Gastroesophageal sphincter (tissue), 4 donors: ENCODE measurements at places on chromosomes 11 and 22. TPM values are rescaled to one million over a fixed set of nuclear protein-coding genes. Genes with fewer than 3 reads are reported as not detected.

C11orf42 gene
- not detected for total RNA-seq

DDT gene
- 136 TPM for total RNA-seq

INS gene
- not detected for total RNA-seq

CDC42BPG gene
- total RNA-seq = 0.08 TPM

CENPM gene
- not detected for total RNA-seq

MB gene
- not detected for total RNA-seq

GRM5 gene
- not detected for total RNA-seq

SEPTIN3 gene
- 0.13 TPM for total RNA-seq

NLRP6 gene
- total RNA-seq = not detected

DNAJB7 gene
- not detected for total RNA-seq

TRIM21 gene
- total RNA-seq = 16.9 TPM

GNG3 gene
- not detected for total RNA-seq

EIF3M gene
- 302 TPM for total RNA-seq

CYP2D6 gene
- 0.40 TPM for total RNA-seq

SLC17A6 gene
- total RNA-seq = not detected

ANO3 gene
- total RNA-seq = 0.27 TPM

ISX gene
- not detected for total RNA-seq

TMEM45B gene
- total RNA-seq = 0.47 TPM

SEZ6L gene
- 0.12 TPM for total RNA-seq

TTLL1 gene
- 3.9 TPM for total RNA-seq

B4GALNT4 gene
- 3.2 TPM for total RNA-seq

OR8D1 gene
- not detected for total RNA-seq

PGR gene
- 10.3 TPM for total RNA-seq

OR8G5 gene
- not detected for total RNA-seq

SAA1 gene
- total RNA-seq = 3.6 TPM

PNPLA3 gene
- total RNA-seq = not detected

HTR3B gene
- not detected for total RNA-seq

SERGEF gene
- 42.5 TPM for total RNA-seq

MYO7A gene
- 4.0 TPM for total RNA-seq

RDX gene
- 97.7 TPM for total RNA-seq

NLRP14 gene
- not detected for total RNA-seq

ANKK1 gene
- total RNA-seq = 0.27 TPM

MUC2 gene
- not detected for total RNA-seq

KCNJ11 gene
- 0.67 TPM for total RNA-seq

OSBP2 gene
- total RNA-seq = 1.5 TPM

LRRC32 gene
- 37.6 TPM for total RNA-seq

ACR gene
- total RNA-seq = not detected

CHCHD10 gene
- total RNA-seq = 18.1 TPM

SCT gene
- not detected for total RNA-seq

HBD gene
- total RNA-seq = not detected

KRTAP5-7 gene
- total RNA-seq = not detected

APIP gene
- 54.9 TPM for total RNA-seq

PRG2 gene
- not detected for total RNA-seq

PPM1F gene
- total RNA-seq = 25.8 TPM

SYT13 gene
- total RNA-seq = 1.3 TPM

MMP1 gene
- total RNA-seq = not detected

OR5B21 gene
- total RNA-seq = not detected

BRSK2 gene
- 2.4 TPM for total RNA-seq

TRIM22 gene
- 50.4 TPM for total RNA-seq

OR9G1 gene
- not detected for total RNA-seq

POU2AF1 gene
- total RNA-seq = 0.10 TPM

OVCH2 gene
- total RNA-seq = not detected

CASP12 gene
- total RNA-seq = 1.2 TPM

TRPC6 gene
- total RNA-seq = 31.9 TPM
